ENCODE measurements at places on chromosomes 2 and 18. TPM values are rescaled to one million over a fixed set of nuclear protein-coding genes. Genes with fewer than 3 reads are reported as not detected.

DNA sequence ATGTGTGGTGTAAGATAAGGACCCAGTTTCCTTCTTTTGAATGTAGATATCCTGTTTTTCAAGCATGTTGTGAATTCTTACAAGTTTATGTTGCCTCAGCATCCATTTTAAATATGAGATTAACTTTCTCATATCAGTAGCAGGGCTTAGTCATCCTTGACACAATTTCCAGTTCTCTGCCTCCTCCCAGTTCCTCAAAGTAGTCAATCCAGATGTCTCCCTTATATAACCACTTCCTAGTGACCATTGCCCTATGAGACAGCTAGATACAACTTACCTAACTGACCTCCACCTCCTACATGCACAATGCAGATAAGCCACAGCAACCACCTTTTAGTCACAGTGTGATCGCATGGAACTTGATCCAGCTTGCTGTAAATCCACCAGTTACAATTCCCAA, 269.2 kb upstream of the ZNF521 start:
- peak; percentile 7 for DNase-seq

DNA sequence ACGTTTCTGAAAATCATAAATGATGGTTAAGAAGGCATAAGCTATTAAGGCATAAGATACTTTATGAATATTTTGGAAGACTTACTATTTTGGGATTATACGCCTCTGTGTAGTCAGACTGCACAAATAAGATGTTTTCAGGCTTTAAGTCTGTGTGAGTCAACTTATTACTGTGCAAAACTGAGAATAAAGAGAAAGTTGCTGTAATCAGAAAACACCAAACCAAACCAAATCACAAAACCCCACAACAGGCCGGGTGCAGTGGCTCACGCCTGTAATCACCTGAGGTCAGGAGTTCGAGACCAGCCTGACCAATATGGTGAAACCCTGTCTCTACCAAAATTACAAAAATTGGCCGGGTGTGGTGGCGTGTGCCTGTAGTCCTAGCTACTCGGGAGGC, 7.7 kb downstream of the CLK1 start:
- no peak for DNase-seq

- DNase-seq: no peak
Observed at GRCh38 chr18:64202863-64203262, 54.0 kb upstream of the LINC00305 start.

- no peak for DNase-seq
Observed at GRCh38 chr2:234967201-234967869, 15.5 kb downstream of the SH3BP4 start.

DNA sequence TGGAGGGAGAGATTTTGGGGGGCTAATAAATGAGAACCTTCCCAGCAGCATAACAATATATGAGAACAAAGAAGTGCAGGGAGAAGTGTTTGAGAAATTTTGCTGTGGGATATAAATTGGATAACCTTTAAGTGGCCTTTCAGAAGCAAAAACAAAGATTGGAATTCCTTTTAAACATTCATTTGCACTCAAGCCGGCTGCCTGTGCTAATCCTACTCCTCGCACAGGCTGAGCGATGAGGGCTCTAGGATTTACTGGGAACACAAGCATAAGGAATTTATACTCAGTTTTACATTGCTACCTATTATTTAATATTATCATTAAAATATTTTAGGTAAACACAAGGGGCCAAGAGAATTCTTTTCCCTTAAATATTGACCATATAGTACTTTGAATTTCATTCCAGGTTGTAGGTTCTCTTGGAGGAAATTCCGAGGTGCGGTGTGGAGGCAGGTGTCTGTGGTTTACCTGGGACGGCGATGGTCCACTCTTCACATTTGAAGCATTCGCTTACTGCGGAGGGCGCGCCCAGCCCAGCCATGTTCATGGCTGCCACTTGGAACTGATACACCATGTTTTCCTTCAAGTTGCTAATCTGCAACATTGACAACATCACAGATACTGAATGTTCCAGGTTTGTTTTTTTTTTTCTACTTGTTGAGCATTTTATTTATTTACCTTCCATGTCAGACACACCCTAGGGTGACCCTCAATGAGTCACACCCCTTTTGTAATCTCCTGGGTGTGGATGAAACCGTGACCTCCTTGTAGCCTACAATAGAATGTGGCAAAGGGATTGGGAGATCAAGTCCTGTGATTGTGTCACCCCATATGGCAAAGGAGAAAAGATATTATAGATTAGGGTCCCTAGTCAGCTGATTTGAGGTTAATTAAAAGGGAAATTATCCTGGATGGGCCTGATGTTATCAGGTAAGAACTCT, 100.1 kb downstream of the MYOM1 start:
- DNase-seq: no peak

- DNase-seq: no peak
Observed at GRCh38 chr2:158624071-158624667, 167.4 kb downstream of the PKP4 start.

- no peak for DNase-seq
Observed at GRCh38 chr2:20292984-20293383, 57.7 kb downstream of the PUM2 start.

DNA sequence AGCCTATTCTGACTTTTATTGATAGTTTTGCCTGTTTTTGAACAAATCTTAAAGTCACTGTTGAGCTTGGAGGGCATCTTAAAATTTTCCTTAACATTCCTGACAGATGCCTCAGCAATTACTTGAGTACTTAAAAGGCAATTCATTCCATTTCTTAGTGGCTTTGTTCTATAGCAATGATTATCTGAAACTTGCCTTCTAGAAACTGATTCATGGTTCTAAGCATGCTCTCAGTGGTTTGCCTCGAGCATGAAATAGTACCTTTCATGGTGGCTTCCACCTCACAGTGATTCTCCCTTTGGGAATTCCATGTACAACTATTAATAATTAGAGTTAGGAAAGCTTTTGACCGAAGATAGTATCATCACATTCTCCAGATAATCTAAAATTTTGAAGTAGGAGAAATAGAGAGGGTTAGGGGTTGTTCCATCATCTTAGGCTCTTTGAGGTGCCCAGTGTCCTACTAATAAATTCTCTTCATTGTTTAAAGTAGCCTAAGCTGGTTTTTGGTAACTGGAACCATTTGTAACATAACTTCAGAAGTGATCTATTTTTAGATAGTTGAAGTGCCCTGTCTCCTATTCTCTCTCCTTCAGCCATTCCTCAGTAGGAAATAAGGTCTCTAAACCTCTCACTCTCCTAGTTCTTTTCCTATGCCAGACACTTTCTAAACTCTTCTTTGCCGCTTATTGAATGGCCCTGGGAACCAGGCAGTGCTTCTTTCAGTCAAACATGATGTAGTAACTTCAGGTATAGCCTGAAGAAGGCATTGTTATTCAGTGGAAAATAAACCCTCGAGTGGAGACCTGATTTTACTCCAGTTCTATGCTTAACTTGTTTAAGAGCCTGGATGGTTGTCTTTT, 156.1 kb downstream of the HAUS1 start:
- no peak for DNase-seq

DNA sequence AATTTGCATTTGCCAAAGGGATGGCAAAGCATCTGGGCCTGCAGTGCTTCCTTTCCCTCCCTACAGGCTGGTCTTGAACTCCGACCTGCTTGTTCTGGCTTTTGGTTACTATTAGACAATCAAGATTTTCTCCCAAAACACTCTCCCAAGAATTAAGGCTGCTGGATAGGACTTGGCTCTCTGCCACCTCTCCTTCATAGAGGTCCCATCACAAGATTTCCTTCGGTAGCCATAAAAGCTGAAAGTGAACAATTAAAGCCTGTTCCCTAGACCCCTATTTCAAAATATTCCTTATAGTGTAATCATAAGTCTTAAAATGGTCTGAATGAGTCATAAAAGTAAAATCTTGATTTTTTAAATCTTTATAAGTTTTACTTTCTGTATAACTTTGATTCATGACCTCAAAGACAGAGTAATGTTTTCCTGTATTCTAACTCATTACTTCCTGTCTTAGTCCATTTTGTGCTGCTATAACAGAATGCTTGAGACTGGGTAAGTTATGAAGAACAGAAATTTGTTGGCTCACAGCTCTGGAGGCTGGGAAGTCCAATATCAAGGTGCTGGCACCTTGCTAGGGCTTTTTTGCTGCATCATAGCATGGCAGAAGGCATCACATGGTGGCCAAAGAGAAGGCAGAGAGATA, 37.8 kb upstream of the TNP1 start:
- no peak for DNase-seq

DNA sequence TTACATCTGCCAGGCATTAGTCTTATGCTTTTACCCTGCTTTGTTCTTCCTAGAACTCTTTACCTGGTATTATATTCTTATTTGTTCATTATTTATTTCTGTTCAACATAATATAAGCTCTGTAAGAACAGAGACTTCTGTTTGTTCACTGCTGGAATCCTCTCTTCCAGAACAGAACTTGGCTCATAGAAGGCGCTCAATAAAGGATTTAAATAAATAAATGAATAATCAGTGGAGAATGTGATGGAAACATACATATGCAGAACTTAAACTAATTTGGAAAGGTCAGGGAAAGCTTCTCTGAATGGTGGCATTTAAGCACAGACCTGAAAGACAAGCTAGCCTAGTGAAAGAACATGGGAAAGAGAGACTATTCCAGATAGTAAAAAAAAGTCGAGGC, 24.3 kb downstream of the NCKAP1 start:
- no peak for DNase-seq

Gene PAIP2B
- total RNA-seq: 1.2 TPM

Gene FAM136A
- 34.4 TPM for total RNA-seq

Gene GREB1
- 0.07 TPM for total RNA-seq

Gene EGR4
- total RNA-seq: not detected

Gene FOXD4L1
- total RNA-seq: 0.11 TPM

Gene AFF3
- total RNA-seq: under 0.01 TPM

Gene YIPF4
- 21.9 TPM for total RNA-seq
